ENCODE measurements at places on chromosomes 5 and 9.
A peak's percentile ranks its signal among the peaks of the same experiment; 100 is the strongest.

GRCh38 chr9:87112656-87113055 is 165.3 kb upstream of the GAS1 start:
- DNase-seq, result no peak

DNA sequence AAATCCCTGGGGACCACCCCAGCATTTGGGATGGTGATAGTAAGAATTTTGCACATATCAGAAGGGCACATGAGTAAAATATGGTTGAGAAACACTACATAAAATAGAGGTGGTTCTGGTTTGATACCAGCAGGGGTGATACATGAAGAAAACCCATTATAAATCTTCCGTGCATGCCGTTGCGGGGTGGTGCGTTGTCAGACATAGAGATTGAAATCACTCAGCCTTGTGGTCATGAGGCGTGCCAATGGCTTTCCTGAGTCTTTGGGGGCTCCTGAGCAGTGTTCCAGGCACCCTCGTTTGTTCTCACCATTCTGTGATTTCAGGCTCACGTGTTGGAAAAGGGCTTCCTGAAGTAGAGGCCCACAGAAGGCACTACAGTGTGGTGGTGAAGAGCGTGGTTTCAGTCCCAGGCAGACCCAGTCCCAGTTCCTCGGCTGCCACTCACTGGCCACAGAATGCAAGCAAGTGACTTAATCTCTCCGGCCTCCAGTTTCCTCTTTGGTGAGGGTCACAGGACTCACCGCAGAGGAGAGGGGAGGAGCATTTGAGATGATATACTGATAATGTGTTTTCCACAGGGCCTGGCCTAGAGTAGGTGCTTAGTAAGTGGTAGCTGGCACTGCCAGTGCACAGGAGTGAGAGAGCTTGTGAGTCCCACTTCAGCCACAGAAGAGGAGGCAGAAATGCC is 20.5 kb upstream of the GLRX start:
- peak; percentile 27 for DNase-seq

DNA sequence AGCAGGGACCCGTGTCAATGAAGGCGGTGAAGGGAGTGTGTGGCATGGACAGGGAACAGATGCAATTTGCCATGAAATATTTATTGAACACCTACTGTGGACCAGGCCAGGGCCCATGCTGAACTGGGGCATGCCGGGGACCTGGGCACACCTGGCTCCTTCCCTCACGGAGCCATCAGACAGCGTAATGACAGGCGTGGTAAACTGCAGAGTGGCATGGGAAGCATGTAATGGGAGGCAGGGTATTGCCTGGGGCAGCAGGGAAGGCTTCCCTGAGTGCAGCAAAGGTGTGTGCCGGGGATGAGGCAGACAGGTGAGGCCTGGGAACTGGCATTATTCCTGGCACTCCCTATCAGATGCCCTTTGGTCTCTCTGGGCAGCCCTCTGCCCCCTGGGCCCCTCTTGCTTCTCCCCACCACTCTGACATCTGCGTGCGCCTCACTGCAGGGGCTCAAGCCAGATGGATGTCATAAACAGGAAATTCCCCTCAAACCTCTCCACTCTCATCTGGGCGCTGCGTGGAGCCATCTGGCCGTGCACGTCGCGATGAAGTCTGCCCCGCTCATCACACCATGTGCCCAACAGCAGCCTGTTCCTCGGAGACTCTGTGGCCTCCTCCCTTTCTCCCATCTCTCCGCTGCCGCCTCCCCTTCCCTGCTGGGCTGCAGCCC is 67.6 kb downstream of the HMCN2 start:
- no peak for DNase-seq

DNA sequence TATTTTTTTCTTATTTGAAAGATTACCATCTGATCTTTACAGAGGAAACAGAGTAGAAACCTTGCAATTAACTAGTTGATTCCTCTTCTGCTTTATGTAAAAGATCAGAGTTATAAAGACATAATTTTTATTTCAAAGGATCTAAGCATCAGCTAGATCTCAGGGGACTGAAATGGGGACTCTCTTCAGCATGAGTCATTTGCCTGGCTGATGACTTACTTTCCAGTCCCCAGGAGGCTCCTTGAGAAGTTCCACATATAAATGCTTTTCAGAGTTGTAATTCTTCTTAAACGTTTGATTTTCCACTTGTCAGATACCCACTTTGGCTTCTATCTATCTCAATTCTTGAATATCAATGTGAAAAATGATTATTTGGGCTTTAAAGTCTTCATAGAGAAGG is 389.4 kb downstream of the RAB3C start:
- no peak for DNase-seq

DNA sequence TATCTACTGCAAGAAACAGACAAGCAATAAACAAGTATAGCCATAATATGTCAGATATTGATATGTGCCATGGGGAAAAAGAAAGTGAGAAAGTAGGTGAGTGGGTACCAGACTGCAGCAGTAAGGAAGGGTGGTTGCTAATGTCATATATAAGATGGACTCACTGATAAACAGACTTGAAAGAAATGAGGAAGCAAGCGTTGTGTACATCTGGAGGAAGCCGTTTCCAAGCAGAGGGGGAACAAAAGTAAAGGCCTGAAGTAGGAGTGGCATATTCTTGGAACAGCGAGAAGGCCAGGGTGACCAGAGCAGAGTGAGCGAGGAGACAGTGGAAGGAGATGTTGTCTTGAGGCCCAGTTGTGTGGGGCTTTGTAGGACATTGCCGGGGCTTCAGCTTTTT is 142.2 kb upstream of the MAP3K1 start:
- no peak for DNase-seq

DNA sequence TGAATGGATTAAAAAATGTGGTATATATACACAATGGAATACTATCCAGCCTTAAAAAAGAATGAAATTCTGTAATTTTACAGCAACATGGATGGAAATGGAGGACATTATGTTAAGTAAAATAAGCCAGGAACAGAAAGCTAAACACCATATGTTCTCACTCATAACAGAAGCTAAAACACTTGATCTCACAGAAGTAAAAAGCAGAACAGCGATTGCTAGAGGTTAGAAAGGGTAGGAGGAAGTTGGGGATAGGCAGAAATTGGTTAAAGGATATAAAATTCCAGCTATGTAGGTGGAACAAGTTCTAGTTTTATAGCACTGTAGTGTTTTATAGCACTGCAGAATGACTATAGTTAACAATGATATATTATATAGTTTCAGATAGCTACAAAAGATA is 15.8 kb downstream of the MARCHF3 start:
- DNase-seq, result no peak

DNA sequence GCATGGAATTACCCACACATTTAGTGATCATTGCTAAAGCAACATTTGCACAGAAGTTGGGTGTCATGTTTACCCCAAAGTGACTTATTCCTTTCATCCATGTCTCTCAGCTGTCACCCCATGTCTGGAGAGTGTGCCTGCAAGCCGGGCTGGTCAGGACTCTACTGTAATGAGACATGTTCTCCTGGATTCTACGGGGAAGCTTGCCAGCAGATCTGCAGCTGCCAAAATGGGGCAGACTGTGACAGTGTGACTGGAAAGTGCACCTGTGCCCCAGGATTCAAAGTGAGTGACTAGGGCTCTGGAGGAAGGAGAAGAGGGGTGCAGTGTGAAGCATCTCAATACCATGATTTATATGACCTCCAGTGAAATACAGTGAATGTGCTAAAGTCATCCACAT is 99.9 kb upstream of the PRRC1 start:
- no peak for DNase-seq

GRCh38 chr5:75089137-75089536 is 36.8 kb upstream of the GCNT4 start:
- DNase-seq, result no peak

- no peak for DNase-seq
These were observed 63.0 kb downstream of the NIPSNAP3B start for GRCh38 chr9:104826911-104827310.

DNA sequence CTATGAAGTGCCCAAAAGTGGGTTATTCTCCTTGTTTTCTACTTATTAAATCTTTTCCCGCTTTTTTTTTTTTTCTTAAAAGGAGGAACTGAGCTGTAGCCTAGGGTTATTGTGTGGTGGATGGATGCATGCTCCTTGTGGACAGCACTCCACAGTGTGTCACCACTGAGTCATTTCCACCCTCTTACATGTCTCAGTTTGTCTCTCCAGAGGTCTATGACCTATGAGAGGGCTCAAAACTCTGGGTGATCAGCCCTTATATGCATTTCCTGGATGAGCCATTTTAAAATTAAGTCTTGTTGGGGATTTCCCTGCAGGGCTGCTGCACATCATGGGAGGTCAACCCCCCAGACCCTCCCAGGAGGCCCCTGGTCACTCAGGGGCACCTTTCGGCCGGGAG is 102.2 kb upstream of the MOCS2 start:
- no peak for DNase-seq

DNA sequence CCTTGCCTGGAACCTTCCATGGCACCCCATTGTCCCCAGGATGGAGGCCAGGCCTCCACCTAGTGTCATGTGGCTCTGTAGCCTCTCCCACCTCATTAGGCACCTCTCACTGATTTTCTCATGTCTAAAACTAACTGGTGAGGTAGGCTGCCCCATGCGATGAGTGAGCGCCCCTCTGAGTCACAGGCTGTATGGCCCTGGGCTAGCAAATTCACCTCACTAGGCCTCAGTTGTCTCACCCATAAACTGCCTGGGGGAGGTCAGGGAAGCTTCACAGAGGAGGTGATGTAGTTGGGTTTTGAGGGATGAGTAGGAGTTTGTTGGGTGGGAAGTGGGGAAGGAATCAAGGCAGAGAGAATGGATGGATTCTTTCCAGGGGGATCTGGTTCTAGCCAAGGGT is 8.8 kb downstream of the RXRA start:
- DNase-seq, result no peak
